ENCODE measurements at places on chromosomes 4 and X.

GRCh38 chr4:185283723-185284122, 74.3 kb downstream of the SNX25 start:
- DNase-seq: peak; percentile 66

DNA sequence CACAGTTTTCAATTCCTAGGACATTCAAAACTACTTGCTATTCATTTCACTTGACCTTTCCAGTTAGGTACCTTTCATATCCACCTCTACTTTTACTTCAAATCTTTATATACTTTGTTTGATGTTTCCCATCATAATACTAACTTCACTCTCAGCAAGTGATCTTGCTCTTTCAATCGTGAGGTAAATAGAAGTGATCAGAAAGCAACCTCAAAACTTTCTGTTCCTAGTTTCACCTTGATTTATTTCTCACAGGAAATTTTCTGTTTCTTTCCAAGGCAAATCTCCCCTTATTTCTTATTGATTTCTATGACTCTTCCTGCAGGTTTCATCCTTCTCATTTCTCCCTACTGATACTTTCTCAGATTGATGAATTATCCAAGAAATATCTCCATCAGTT, 623.5 kb downstream of the FSTL5 start:
- no peak for DNase-seq

DNA sequence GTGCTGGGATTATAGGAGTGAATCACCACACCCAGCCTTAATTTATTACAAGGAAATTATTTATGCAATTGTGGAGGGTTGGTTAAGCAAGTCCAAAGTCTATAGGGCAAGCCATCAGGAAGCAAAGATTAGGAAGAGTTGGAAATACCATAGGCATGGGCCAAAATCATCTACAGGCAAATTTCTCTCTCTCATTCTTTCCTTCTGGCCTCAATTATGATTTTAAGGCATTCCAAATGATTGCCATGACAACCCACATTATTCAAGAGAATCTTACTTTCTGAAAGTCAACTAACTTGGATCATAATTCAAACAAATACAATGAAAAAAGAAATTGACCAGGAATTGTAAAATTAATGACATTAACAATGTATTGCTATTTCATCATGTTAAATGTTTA, 400.8 kb downstream of the GPM6A start:
- DNase-seq: no peak

- no peak for DNase-seq
Observed at GRCh38 chrX:70496491-70496890, 51.9 kb downstream of the DLG3 start.

- no peak for DNase-seq
Observed at GRCh38 chrX:3384327-3384726, 37.9 kb upstream of the MXRA5 start.

GRCh38 chr4:138802499-138802898, 213.1 kb upstream of the NOCT start:
- DNase-seq: no peak

DNA sequence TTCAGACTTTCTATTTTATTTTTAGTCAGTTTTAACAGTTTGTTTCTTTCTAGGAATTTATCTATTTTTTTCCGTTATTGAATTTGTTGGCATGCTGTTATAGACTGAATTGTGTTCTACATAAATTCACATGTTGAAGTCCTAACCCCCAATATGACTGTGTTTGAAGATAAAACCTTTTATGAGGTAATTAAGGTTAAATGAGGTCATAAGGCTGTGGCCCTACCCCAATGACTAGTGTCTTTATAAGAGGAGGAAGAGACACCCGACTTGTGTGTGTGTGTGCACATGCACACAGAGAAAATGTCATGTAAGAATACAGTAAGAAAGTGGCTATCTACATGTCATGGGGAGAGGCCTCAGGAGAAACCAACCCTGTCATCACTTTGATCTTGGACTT, 146.3 kb downstream of the BRWD3 start:
- DNase-seq: no peak

DNA sequence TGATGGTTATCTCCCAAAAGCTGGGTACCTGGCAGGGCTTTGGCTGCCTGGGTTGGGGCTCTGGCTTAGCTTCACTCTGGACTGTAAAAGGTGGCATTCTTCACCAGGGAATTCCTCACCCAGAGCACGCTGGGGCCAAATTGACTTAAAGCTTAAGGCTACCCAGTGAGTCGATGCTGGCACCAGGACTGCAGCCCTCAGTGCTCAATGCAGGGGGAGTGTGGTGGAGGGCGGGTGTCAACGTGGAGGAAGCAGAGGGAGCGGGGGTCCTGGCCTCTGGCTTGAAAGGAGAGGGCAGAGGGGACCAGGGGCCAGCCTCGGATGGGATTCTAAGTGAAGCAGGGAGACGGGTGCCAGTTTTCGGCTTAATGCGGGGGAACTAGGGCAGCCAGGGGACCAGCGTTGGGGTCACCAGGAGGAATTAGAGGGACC, 446 bp upstream of the FAM50A start:
- peak; percentile 9 for DNase-seq

DNA sequence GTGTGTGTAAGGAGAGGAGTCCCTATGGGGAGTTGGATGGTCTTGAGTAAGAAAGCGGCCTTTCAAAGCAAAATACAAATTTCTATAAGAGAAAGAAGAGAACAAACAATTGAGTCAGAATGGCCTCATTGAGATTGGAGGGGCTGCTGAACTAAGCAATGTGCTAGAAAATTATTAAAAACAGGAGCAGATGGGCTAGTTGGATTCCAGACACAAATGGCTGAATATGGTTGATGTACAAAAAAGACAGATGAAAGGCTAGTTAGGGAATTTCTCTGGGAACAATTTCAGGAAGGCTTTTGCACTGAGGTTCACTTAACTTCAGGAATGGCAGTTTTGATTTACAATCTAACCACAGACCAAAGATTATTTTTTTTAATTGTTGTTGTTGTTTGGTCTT, 1806.8 kb upstream of the TENM3 start:
- no peak for DNase-seq

- DNase-seq: no peak
Observed at GRCh38 chr4:152763796-152764195, 15.7 kb downstream of the TIGD4 start.

DNA sequence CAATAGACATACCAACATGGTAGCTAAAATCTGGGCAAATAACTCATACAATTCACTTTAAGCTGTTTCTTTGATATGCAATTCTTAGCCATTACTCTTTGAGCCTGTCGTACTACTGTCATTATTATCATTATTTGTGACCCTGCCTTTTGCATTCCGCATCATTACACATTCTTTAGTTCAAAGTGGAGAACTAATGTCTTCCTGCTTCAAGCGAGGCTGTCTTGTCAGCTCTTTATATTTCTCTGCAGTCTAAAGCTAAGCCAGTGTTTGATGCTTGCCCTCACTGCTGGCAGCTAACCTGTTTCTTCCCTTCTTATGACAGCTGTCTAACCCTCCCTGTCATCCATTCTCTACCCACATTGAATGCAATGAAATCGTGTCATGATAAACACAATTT, 186.8 kb downstream of the FAT4 start:
- DNase-seq: no peak

DNA sequence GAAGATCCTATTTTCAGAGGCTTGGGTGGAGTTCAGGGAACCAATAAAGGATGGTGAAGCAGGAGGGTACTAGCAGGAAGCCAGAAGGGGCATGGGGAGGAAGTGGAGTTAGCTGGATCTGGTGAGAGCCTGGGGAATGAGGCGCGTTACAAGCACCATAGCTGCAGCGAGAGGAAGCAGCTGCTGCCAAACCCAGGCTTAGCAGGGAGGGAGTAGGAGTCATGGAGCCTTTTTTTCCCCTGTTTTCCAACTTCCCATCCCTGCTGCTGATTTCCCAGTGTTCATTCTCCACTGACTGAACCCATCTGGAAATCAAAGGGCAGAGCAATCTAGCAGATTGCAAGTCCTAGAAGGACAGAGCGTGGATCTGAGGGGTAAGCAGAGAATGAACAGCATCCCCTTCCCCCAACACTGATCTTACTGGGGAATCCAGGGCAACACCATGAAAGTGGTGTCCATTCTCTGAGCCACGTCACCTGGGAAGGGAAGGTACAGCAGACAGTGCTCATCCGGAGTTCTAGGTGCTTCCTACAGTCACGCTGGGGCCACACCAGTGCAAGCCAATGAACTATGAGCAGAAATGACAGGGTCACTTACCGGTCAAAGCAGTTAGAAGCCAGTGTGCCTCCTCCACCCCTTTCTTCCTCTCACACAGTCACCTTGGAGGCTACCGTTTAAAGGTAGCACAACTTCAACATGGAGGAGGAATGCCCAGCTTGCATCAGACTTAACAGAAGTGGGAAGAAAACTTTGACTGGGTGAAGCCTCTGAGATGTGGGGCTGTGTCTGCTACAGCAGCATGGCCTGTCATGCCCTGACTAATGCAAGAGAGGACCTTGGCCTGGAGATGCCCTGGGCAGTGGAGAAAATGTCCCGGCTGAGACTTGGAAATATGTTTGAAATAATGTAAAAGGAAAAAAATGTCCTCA, 36.7 kb downstream of the SMIM20 start:
- DNase-seq: peak; percentile 20

DNA sequence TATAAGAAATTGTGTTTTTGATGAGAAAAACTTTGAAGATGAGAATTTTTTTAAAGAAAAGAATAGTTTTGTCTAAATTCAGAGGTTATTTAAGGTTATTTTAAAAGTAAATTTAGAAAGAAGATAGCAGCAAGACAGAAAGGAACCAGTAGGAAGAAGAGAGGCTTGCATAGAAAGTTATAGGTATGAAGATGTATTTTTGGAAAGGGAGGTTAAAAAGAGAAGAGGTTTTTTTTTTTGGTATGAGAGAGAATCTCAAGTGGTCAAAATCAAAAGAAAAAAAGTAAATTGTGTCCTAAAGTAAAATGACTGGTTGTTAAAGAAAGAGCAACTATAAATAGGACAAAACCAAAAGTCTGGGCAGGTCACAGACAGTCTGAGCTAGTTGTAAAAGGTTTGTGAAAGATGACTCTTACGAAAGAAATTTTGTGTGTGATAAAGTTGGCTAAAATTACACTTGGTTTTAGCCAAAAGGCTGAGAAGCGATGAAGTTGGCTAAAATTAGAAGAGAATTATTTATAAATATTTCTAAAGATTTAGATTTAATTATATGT, 16.4 kb upstream of the EIF4E start:
- no peak for DNase-seq

- no peak for DNase-seq
Observed at GRCh38 chr4:189385098-189385497, 555.6 kb upstream of the FRG1 start.

DNA sequence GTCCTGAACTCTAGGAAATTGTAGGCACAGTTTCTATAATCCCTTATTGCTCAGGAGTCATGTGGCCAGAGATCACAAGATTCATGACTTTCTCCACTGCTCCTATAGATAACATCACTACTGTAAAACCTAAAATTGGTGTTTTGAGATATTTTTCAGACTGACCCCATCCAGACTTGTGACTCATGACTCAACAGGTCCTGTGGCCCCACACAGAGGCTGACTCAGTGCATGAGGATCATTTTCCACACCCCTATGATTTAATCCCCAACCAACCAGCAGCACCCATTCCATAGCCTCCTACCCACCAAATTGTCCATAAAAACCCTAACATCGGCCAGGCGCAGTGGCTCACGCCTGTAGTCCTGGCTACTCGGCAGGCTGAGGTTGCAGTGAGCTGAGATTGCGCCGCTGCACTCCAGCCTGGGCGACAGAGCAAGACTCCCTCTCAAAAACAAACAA, 13.2 kb upstream of the XIAP start:
- no peak for DNase-seq

- no peak for DNase-seq
Observed at GRCh38 chr4:135354876-135355275, 1153.3 kb upstream of the PABPC4L start.

GRCh38 chrX:47170861-47171692, 22.6 kb upstream of the UBA1 start:
- DNase-seq: no peak

GRCh38 chr4:185941461-185941860, 127.5 kb upstream of the TLR3 start:
- no peak for DNase-seq

DNA sequence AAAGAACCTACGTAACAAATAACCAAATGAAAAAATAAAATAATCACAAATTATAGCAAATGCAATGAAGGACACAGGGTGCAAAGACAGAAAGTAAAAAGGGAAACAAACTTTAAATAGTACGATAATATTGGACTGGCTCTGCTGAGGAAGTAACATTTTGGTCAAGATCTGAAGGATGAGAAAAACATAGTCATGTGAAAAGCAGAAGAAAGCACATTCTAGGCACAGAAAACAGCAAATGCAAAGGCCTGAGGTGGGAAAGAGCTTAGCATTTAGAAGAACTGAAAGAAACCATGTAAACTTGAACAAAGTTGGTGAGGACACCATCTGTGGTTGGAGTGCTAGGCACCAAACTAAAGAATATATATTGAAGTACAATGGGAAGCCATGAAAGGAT, 111.2 kb downstream of the PPP3CA start:
- no peak for DNase-seq

GRCh38 chr4:152618971-152619370, 60.8 kb downstream of the TMEM154 start:
- no peak for DNase-seq

DNA sequence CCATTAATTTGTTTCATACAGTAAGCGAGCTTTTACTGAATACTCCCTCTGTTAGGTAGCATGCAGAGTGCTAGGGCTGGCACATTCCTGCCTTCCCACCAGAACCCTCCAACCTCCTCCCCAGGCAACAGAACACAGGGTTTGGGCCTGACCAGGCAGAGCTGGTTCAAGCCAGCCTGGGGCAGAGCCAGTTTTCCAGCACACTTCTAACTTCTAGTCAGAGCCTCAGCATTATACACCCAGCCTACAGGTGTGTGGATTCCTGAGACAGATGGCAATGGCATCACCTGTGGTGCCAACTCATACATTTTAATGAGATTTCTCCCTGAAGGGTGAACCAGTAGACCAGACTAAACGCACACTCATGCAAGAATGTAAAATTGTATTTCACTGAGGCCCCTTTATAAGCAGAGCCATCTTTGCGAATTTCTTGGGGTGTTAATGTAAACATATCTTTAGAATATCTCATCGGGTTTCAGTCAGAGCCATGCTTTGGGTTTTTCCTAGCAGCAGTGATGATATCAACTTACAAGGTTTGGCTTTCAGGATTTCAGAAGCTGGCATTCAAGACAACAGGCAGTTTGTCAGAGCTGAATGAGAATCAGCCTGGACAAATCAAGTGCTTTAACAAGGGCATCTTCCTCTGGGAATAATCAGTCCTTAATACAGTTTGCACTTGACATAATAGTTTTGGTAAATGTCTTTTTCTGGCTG, 92.0 kb downstream of the GATB start:
- no peak for DNase-seq

GRCh38 chr4:150826306-150826705, 188.8 kb downstream of the LRBA start:
- DNase-seq: no peak
